ENCODE measurements at places on chromosomes 6 and 20. TPM values are rescaled to one million over a fixed set of nuclear protein-coding genes. Genes with fewer than 3 reads are reported as not detected.
A peak's percentile ranks its signal among the peaks of the same experiment; 100 is the strongest.

- DNase-seq = no peak
Observed at GRCh38 chr6:28747631-28748157, 176.1 kb downstream of the TRIM27 start.

DNA sequence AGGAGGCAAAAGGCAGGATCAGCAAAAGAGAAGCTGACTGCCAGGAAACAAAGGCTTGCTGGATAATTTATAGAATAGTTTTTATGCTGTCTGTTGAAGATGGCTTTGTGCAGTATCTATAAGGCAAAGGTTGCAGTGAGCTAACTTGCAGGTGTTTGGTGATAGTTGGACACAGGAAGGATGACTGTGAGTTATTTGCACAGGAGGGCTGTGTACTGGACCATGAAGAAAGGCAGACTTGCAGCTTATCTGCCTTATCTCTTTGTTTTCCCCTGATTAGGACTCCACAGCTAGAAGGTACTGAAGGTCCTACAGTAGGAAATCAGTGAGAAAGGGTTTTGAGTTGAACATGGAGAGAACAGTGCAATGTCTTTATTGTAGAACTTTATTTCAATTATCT lies 2.1 kb downstream of the BTN1A1 start:
- no peak for DNase-seq

The THBD gene
- 104 TPM for total RNA-seq

- DNase-seq = no peak
Observed at GRCh38 chr20:2527762-2528161, 8.6 kb upstream of the TMC2 start.

DNA sequence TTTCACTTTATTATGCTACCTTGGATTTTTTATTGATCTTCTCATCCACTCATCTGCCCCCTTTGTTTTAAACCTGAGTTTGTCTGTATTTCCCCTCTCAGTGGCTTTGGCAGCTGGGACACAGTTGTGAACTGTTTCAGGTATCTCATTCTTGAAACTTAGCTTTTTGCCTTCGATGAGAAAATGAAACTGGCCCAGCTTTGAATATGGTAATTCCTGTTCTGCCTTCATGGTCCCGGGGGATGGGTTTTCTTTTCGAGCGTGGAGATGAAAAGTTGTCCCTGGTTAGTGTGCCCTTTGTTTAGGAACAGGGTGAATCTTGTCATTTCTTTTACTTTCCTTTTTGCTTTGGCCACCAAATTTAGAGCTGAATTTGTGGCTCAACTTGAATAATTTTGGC lies 25.6 kb downstream of the DHX35 start:
- DNase-seq = no peak

GRCh38 chr6:73264446-73264845 lies 1.4 kb upstream of the KHDC1 start:
- DNase-seq = no peak

- DNase-seq = peak; percentile 74
Observed at GRCh38 chr20:24991897-24992486, 559 bp downstream of the APMAP start.

GRCh38 chr6:37558168-37558567 lies 58.5 kb upstream of the CCDC167 start:
- DNase-seq = no peak

DNA sequence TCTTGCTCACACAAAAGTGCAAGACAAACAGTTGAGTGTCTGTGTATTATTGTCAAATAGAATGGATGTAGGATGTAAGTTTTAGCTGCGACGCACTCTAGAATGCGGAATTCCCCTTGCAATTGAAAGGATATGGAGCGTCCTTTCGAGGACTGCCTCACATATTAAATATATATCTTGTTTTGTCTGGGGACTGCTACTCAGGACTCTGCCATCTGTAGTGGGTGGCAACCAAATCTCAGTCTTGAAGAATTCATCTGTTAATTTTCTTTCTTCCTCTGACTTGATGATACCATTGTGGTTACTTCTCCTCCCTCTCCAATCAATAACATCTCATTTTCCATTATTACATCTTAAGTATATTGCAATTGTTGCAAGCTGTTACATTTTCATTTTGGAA lies 121.6 kb downstream of the SOX4 start:
- DNase-seq = no peak

DNA sequence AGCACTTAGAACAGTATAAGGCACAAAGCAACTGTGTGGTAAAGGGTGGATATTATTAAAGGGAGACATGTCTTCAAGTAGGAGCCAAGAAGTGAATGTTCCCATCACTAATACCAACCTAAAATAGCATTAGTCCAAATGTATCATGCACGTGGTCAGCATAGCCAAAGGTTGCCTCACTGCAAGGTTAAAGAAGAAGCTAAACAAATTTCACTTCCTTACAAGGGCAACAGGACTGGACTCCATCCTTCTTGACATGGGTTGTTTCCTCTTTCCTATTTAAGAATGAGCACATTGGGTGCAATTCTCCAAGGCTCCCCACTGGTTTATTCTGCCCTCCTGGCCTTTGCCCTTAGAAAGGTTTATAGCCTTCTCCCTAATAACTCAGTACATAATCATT lies 186.7 kb downstream of the PHACTR1 start:
- no peak for DNase-seq

GRCh38 chr6:54085047-54085446 lies 26.2 kb upstream of the MLIP start:
- DNase-seq = no peak

GRCh38 chr6:49692534-49692933 lies 20.8 kb downstream of the CRISP2 start:
- DNase-seq = no peak

Data from upper lobe of right lung (tissue), 1 donor.